Activated T-cell treated with anti-CD3 and anti-CD28 coated beads, Interleukin-2, amount 50 U/mL, for 72 hours (primary cell): ENCODE measurements at places on chromosomes 7 and 10. TPM values are rescaled to one million over a fixed set of nuclear protein-coding genes. Genes with fewer than 3 reads are reported as not detected.

GRCh38 chr10:66747451-66747850, 178.4 kb upstream of the LRRTM3 start:
- no peak for DNase-seq

MEPCE gene
- 66.7 TPM for total RNA-seq

DNA sequence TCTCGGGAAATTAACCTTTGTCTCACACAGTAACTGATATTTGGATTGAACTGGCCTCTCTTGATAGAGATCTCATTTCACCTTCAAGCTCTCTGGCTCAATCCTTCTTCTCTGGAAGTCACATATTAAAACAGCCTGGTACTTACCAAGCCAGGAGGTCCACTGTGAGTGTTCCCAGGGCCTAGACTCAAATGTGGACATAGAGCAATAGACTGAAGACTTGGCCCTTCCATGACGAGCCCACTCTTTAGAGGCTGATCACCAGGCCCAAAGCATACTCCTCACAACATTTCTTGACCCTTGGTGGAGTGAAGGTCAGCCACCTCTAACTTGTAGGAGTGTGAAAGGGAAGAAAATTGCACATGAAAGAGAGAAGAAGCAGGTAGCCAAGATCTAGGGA, 38.5 kb downstream of the COL1A2 start:
- no peak for DNase-seq

DNA sequence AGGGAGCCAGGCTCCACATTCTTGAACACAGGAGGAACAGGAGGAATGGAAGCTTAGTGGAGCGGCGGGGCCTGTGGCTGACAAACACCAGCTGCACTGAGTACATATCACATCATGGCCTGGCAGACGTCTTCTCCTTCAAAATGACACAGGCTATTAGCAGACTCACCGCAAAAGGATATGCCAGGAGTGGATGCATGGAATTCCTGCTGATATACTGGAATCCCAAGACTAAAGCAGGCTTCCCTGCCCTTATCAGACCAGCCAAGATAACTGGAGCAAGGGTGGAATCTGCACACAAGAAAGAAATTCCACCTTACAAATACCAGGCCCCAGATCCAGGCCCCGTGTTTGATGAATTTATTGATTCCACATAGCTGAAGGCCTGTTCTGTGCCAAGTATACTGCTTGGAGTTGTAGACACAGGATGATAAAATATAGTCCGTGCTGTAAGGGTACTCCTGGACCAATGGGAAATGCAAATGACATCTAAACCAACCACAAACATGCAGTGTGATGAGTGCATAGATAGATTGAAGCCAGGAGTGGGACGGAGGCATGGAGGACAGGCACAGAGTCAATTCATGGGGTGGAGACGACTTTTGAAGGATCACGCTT, 480.5 kb upstream of the ZMIZ1 start:
- no peak for DNase-seq

DNA sequence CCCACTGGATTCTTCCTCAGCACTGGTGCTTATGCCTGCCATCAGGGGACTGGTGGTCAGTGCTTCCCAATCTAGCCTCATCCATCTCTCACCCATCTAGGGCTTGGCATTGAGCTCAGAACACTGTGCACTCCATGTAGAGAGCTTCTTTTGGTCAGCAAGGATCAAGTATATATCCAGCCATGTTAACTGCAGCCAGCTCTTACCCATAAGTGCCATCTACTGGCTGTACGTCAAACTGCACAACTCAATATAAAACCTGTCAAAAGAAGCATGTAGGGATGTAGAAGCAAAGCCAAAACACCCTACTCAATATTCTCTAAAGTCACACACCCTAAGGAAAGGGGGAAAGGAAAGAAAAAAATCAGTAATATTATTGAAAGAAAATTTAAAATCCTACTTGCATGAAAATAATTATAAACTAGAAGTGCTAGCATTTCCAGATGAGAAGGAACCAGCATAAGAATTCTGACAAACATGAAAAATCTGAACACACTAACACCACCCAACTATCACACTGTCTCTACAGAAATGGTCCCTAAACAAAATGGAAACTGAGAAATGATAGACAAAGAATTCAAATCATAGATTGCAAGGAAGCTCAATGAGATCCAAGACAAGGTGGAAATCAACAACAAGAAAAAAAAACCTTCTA, 531.1 kb upstream of the STEAP1 start:
- DNase-seq: peak; percentile 8

DNA sequence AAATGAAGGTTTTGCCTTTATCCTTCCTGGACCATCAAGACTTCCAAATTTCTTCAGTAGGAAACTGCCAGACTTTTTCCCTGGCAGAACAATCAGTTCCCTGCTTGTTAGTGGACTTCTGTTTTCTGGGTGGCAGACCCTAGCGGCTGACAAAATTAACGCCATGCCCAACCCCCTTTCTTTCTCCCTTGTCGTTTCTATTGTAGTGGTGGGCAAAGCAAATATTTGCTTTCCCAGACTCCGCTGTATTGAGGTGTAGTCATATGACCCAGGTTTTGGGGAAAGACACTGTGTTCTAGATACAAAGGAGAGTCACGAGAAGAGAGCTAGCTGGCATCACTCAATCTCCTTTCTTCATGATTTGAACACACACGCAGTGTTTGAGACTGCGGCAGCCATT, 7.7 kb downstream of the PON2 start:
- no peak for DNase-seq

DNA sequence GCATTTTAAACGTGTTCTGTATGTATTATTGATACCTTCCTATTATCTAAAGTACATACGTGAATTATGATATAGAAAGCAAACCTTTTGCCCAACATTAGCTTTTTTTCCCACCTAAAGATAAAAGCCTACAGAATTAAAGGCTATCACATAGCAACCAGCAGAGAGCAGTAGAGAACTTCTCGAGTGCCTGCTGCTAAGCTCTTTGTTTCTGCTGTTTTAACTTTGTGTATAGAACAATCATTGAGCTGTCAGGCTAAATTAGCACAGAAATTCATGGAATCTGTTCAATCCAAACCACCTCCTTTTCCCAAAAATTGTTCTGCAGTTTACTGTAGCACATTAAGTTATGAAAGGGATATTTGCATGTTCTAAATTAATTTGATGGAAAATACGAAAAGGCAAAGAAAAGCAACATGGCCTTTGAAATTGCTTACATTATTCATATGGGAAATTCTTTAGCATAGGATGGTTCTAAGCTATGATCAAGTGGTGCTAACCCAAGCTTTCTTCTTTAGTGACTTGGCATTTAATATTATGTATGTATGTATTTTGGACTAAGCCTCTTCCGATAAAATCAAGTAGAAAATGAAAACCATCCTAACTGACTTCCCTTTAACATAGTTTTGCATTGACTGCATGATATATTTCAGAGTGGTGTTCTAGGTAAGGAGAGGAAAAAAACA, 1288.5 kb downstream of the GATA3 start:
- DNase-seq: no peak

DNA sequence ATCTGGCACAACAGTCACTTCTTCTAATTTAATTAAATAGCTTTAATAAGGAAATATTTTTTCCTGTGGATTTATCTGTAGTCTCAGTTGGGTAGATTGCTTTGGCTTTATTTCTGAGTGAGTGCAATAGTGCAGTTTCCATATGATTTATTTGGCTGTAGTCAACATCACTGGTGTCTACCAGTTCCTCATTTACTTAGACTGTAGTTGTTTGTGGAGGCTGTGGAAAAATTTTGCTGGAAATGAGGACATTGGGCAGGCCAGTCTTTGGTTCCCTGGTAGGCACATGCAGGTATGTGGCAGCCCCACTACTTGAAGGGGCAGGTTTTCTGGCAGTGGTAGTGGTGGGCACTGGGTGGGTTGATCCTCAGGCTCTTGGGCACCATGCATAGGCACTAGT, 15.5 kb downstream of the TAS2R40 start:
- DNase-seq: no peak

CTNNA3 gene
- total RNA-seq: 0.25 TPM

DNA sequence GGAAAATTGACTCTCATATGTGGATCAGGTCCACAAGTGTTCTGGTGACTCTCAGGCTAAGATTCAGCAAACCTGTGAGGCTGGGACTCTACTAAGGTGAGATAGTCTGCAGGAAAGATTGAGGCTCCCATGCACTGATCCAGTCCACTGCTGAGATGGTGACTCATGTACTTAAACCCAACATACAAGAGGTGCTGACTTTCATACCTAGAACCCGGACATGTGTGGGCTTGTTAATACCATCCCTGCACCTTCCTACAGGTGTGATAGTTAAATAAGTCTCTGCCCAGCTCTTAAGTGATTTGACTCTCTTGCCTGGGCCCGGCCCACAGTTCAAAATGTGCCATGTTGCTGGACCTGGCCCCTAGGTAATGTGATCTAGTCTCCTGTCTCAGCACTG, 27.1 kb upstream of the ZNF107 start:
- DNase-seq: no peak

GRCh38 chr10:48976196-48976595, 36.6 kb upstream of the LRRC18 start:
- DNase-seq: no peak

AKR1C8 gene
- total RNA-seq: not detected

GRCh38 chr7:22934023-22934422, 79.9 kb downstream of the HYCC1 start:
- DNase-seq: no peak

DNA sequence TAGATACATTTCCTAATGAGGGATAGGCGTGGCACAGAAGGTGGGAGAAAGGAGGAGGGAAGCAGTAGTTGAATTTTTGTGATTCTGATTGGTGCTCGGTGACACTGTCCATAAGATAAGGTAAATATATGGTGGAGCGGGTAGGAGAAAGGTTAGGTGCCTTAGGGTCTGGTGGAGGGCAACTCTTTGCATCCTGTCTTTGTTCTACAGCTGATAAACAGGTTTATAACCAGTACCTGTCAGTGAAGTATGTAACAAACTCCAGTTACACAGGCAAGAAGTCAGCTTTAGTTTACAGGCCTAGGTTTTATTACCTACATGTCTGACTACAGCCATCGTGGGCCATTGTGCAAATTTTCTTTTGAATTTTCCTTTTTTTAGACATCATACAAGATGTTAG, 10.9 kb upstream of the FAM180A start:
- DNase-seq: no peak

DNA sequence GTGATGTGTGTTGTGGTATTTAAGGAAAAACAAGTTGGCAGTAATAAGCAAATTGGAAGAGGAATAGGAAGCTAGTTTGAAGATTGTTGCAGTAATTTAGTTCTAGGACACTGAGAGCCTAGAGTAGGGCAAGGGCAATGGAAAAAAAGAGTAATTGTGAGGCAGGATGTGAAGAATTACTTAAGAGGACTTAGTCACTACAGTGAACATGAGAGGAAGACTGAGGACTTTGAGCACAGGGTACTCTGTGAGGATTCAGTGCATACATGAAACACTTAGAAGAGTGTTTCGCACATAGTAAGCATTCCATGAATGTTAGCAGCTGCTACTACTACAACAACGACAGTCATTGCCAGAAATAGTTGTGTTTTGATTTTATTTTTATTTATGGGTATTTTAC, 30.9 kb upstream of the DKK1 start:
- no peak for DNase-seq

- DNase-seq: no peak
These were observed 31.3 kb downstream of the COX15 start for GRCh38 chr10:99700649-99701048.

SPDYE1 gene
- not detected for total RNA-seq

DNA sequence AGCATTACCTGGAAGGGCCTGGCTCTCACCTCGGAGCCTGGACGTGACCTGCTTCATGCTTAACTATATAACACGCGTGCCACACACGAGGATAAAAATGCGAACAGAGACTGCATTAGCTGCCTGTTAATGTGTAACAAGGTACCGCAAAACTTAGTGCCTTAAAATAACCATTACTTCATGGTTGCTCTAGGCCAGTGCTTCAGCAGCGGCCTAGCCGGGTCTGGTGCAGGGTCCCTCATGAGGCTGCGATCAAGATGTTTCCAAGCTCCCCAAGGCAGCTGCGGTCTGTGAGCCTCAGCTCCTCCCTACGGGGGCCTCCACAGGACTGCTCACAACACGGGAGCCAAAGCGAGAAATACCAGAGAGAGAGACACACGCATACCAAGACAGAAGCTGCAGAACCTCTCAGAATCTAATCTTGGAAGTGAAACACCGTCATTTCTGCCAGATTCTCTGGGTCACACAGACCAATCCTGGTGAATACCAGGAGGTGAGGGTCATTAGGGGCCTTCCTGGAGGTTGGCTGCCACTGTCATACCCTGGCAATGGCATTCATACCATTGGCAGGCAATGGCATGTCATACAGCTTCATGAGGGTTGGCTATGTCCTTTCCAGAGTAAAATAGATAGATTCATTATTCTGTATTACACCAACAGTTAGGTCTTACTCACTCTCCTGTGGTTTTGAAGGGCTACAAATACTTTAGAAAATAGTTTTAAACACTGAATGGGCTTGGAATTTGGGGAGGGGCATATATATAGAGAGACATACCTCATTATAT, 94.5 kb downstream of the HIPK2 start:
- peak; percentile 25 for DNase-seq

GRCh38 chr10:33478089-33478674, 143.7 kb upstream of the NRP1 start:
- DNase-seq: no peak

- no peak for DNase-seq
These were observed 11.7 kb downstream of the SLC39A12 start for GRCh38 chr10:17963431-17963830.

DNA sequence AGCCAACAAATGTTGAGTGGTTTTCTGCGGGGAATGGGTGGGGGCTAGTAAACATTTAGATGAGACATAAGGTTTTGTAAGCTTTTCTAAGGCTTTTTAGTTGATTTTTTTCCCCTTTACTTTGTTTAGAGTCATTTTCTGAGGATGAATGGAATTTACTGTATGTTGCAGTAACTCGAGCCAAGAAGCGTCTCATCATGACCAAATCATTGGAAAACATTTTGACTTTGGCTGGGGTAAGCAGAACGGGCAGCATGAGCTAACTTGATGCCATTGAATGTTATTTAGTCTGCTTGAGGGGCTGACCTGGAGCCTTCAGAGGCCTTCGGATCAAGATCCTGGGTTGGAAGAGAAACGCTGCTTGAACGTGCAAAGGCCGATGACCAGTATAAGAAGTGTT, 37.3 kb downstream of the FBH1 start:
- no peak for DNase-seq

DNA sequence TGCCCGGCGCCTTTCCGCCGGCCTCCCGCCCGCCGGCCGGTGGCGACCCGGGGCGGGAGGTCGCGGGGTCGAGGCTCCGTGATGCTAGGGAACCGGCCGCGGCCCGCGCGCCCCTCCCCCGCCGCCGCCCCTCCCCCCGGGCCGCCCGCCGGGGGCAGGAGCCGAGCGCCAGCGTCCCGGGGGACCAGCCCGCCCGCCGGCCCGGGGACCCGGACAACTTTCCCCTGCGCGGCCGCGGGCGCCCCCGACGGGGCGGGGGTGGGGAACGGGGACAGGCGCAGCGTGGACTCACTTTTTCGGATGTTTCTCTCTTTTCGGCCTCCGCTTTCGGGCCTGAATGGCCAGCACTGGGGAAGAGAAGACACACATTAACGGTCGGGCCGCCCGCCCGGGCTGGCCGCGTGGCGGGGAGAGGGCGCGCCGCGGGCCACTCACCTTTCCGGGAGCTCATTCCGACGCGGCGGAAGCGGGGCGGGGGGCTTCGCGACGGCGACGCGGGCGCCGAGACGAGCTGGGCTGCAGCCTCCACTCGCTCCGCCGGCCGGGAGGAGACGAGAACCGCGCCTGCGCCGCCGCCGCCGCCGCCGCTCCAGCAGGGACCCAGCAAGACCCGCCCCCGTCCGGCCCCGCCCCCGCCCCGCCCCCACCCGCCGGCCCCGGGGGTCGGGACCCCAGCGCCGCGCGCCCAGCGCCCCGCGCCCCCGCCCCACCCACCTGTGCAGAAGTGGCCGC, at the start of gene SRPK2:
TSS of gene SRPK2 (minus strand) at position 566 of the 732 bp plus-strand sequence.
- peak; percentile 85 for DNase-seq

GRCh38 chr10:5561704-5562645, 37.2 kb downstream of the CALML3 start:
- DNase-seq: no peak
